HFF-Myc (cell line): ENCODE measurements at places on chromosomes 7 and 10.

DNA sequence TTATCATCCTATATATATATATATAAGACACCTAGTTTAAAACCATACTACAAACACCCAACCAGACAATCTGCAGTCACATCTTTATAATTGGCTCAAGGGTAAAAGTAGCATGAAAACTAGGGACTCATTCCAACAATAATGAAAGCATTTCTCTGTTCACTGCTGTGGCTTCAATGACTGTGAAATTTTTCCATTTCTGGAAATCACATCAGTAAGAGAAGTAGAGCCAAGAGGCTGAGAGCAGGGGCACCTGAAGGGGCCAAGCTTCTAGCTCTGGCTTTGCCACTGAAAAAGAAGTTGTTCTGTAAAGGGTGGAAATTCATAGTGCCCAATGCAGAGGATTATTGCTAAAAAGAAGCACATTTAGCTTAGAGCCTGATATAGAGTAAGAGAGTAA lies 158.6 kb upstream of the GLI3 start:
- DNase-seq: no peak

DNA sequence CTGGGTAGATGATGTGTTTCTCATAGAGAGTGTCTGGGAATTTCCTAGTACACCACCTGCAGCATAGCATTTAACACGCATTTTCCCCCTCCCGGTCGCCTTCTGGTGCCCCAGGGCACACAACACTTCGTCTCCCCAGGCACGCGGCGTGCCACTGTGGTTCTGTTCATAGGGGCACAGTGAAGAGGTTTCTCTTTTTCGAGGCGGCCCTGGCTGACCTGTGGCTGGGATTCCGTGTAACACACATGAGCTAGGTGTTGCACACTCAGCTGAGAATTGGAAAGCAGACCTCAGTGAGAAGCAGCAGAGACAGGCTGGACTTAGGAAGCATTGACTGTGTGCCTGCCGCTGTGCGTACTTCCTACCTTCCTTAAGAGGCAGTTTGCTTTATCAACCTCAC lies 214.3 kb upstream of the SHH start:
- no peak for DNase-seq

- DNase-seq: no peak
Observed at GRCh38 chr7:5699467-5700384, 81.7 kb downstream of the RNF216 start.

GRCh38 chr10:29970012-29970396 lies 89.4 kb downstream of the JCAD start:
- no peak for DNase-seq

DNA sequence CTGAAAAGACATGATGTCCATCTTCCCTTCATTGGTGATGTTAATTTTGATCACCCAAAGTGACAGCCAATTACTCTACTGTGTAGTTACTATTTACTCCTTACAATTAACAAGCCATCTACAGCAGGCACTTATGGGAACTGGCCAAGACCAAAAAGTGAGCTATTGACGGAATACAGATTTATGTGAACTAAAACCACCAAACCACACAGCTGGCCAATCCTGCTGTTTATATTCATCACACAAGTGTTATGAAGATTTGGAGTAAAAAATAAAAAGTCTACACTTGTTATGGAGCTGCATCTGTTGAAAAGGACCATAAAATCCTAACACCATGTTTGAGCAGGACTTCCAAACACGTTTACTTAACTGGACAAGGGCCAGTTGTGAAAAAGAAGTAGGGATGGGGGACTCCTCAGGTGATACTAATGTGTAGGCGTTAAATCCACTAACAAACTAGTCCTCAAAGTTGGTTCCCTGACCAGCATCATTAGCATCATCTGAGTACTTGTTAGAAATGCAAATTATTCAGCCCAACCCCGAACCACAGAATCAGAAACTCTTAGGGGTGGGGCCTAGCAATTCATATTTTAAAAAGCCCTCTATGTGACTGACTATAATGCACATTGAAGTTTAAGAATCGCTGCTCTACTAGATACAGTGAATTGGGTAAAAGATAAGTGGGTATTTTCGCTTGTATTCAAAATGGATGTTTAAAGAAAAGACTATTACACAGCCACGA lies 11.6 kb downstream of the MCMBP start:
- DNase-seq: no peak

DNA sequence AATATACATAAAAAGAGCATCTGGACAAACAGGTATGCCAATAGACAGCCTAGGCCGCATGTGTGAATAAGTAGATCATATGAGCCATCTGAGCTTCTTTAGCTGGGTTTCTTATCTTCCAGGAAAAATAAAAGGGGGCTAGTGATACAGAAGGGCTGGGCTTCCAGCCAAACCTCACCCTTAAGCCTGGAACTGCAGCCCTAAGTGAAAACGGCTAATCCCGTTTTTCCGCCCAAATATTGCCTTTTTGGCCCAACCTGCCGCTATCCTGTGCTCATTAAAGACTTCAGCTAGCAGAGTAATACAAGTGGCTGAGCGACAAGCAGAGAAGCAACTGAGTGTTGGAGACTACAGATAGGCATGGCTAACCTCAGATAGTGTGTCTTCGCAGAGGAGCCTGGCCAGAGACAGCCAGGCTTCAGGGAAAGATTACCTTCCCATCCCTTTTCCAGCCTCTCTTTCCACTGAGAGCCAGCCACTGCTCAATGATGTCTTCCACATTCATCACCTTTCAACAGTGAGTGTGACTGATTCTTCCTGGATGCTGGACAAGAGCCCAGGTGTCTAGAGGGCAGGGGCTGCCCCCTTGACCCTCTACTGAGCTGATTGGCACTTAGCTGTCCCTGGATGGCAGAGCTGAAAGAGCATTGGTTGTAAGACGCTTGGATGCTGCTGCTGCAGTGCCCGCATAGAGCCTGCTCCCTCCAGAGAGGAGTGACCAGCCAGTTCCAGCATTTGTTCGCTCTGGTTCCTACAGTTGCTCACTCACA lies 108.9 kb downstream of the ITGB8 start:
- DNase-seq: no peak

- DNase-seq: no peak
Observed at GRCh38 chr10:104333032-104333727, 5.1 kb downstream of the ITPRIP start.

GRCh38 chr7:130303551-130303950 lies 10.6 kb downstream of the CPA4 start:
- DNase-seq: no peak
